ENCODE measurements at places on chromosomes 16 and 17.

DNA sequence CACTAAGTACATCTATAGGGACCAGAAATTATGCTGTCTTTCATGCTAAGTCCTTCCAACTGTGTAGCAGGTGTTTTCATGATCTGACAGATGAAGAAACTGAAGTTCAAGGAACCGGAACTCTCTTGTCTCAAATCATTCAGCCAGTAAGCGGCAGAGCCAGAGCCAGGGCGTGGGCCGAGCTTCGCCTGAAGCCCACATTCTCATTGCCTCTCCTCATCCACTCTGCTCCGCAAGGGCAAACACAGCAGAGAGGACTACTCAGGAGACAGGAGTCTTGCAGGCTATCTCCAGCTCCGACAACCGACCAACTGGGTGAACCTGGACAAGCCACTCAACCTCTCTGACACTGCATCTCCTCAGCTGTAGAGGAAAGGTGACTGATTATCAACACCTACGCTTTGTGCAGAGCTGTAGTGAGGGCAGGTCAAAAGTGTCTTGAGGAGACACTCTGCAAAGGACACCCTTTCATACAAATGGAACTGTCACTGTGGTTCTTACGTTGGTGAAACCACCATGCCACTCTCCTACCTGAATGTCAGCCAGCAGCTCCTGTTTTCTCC lies 72.9 kb downstream of the CYTH1 start:
- no peak overlapping the region for H3K4me3 ChIP-seq
- H3K27me3 ChIP-seq: no peaks in the 10 kb centered on the region
- H3K27ac ChIP-seq: peak overlapping the region; percentile 11
- H3K36me3 ChIP-seq: peaks cover 12% of the 10 kb centered on the region

GRCh38 chr16:60060731-60061130 lies 1326.6 kb upstream of the GOT2 start:
- no peaks in the 10 kb centered on the region for H3K36me3 ChIP-seq
- no peak overlapping the region for H3K4me3 ChIP-seq
- H3K27ac ChIP-seq: no peak overlapping the region
- no peaks in the 10 kb centered on the region for H3K4me1 ChIP-seq
- DNase-seq: no peak

DNA sequence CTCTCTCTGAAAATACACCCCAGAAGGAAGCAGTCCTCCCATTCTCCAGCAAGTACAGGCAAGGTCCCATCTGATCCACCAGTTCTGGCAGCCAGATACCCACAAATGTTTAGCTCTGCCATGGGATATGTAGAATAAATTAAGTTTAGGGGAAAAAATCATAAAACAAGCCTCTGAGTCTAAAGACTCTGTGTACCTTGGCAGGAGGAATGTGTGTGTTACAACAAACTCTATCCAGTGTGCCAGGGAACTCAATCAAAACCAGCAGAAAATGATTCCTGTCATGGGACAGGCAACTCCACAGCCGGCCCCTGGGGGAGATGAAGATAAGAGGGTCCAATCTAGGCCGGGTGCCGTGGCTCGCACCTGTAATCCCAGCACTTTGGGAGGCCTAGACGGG lies 73.4 kb downstream of the MRM3 start:
- H3K27me3 ChIP-seq: peaks cover 60% of the 10 kb centered on the region
- no peaks in the 10 kb centered on the region for H3K4me1 ChIP-seq
- no peaks in the 10 kb centered on the region for H3K36me3 ChIP-seq

- H3K4me1 ChIP-seq: no peaks in the 10 kb centered on the region
- no peak for DNase-seq
- no peak overlapping the region for H3K27ac ChIP-seq
These were observed 76.3 kb upstream of the WSB1 start for GRCh38 chr17:27217631-27218030.

DNA sequence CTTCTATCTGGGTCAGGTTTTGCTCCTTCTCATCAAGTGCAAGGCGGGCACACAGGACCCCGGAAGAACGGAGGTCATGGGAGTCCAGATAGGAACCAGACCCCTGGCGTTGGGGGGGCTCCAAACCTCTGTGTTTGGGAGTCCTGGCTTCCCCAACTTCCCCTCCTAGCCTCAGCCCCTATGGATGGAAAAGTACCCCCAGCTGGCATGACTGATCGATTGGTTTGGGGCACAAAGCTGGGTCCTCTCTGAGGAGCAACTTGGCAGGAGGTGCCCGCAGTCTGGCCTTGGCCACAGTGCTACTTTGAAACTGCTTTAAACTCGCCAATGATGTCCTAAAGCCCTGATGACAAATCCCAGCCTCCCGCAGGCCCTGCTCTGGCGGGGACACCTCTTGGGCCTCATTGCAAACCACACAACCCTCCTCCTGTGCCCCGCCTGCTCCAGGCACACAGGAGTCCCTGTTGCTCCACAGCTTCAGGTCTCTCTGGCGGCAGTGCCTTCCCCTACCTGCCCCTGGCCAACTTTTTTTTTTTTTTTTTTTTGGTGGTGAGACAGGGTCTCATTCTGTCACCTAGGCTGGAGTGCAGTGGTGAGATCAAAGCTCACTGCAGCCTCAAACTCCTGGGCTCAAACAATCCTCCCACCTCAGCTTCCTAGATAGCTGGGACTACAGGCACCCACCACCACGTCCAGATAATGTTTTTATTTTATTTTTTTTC lies 38.0 kb upstream of the SNN start:
- H3K4me3 ChIP-seq: no peak overlapping the region
- no peaks in the 10 kb centered on the region for H3K36me3 ChIP-seq
- 0 out of 2 replicates have a peak, but pooled peaks cover 6% of the 10 kb centered on the region for H3K4me1 ChIP-seq
- DNase-seq: no peak
- H3K27ac ChIP-seq: no peak overlapping the region
- no peaks in the 10 kb centered on the region for H3K27me3 ChIP-seq
